ENCODE measurements at places on chromosomes 6 and 20.

- DNase-seq = no peak
These were observed 205.1 kb upstream of the RUNX2 start for GRCh38 chr6:45123023-45123422.

GRCh38 chr6:85402922-85403321 is 47.0 kb upstream of the NT5E start:
- no peak for DNase-seq

DNA sequence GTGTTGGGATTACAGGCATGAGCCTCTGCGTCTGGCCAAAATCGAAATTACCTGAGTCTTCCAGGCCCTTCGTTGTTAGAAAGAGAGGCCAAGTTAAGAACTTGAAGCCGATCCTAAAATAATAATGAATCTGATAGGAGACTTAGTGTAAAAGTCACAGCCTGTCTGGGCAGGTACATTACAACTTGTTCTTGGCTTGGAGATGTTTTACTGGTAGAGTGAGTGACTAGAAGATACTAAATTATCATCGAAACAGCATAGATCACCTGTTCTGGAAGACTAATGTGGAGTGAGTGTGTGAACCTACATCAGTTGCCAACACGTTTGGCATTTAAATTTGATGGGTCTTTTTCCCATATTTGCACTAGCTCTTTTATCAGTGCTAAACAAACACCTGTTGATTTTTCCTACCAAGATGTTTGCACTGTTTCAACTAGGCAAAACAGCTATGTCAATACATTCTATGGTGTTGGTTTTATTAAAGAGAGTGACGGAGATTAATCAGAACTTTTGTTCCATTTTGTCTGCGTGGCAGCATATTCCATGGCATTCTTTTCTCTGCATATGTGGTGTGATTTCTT is 4.6 kb upstream of the TMEM217 start:
- DNase-seq = no peak

DNA sequence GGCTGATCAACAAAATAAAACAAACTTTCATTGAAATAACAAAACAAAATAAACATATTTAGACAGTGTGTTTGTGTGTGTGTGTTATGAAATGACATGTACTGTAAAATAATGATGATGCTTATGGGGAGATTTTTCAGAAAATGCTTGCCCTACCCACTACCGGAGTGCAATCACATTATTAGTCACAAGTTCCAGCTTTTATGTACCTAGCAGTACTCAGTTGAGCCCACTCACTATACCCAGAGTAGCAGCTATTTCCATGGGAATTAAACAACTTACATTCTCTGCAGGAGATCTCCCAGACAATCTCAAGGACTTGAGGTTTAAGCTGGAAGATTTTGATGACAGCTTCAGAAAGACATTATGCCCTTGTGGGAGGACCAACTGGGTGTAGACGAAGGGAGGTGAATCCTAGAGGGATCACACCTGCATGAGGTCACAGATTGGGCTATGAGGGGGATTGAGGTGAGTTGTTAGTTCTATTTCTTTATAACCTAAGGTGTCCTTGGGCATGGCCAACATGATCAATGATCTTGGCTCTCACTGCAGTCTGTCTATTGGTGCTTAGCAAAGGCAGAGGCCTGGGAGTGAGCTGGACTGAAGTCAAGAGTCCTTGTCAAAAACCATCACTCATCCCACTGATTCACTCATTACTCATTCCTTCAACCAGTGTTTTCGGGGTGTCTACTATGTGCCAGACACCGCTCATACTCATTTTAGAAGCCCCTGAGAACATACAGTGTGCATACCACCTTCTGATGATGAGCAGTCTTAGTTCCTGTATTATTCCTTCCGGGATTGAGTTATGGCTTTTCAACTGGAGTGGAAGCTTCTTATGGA is 6.7 kb upstream of the CLIC5 start:
- no peak for DNase-seq
